ENCODE measurements at places on chromosomes 12 and 14.

GRCh38 chr12:22971247-22971646, 346.3 kb downstream of the ETNK1 start:
- no peak for DNase-seq

GRCh38 chr14:94522115-94522724, 13.0 kb upstream of the SERPINA12 start:
- DNase-seq = no peak

DNA sequence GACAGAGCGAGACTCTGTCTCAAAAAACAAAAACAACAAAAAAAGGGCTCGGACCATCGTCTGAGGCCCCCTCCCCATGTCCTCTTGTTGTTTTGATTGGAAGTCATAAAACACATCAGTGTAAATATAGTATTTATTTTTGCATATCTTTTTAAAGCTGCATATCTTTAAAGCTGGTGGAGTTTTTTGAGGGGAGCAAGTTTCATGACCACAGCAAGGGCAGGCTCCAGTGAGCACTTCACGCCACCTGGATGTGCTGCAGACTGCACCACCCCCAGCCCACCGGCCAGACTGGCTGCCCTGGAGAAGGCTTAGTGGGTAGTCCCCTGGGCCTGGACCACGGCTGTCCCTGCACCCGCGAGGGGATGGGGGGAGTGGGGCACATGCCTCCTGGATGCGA, 11.9 kb upstream of the BCL7A start:
- DNase-seq = no peak

GRCh38 chr12:254912-255311, 7.7 kb downstream of the SLC6A13 start:
- DNase-seq = no peak

GRCh38 chr14:78519863-78520262, 349.7 kb downstream of the NRXN3 start:
- DNase-seq = peak; percentile 6

DNA sequence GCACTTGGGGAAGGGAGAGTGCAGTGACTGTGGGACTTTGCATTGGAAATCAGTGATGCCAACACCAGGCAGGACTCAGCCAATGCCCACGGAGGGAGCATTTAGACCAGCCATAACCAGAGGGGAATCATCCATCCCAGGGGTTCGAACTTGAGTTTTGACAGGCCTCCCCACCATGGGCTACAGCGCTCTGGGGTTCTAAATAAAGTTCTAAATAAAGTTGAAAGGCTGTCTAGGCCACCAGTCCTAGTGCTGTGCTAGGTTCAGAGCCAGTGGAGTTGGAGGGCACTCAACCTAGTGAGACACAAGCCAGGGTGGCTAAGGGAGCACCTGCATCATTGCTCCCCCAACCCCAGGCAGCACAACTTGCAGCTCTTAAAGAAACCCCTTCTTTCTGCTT, 82.0 kb upstream of the SLC38A4 start:
- no peak for DNase-seq

DNA sequence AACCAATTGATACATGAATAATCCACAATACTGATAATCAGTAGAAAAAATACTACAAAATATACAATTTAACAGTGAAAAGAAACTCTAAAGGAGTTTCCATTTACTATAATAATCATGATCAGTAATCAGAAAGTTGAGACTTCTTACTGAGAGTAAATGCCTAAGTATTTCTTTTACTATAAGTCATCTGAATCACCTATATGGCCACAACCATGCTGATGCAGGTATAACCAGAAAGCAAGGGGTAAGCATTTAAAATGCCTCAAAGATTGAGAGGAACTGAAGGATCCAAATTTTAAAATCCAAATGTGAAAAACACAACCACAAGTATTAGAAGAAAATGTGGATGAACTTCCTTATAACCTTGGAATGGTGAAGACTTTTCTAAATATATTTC, 23.4 kb downstream of the CDK17 start:
- no peak for DNase-seq

Measured in fibroblast of skin of abdomen (primary cell).